ENCODE measurements at places on chromosomes 6 and 20. TPM values are rescaled to one million over a fixed set of nuclear protein-coding genes. Genes with fewer than 3 reads are reported as not detected.

The GJA1 gene
- total RNA-seq = 0.29 TPM

DNA sequence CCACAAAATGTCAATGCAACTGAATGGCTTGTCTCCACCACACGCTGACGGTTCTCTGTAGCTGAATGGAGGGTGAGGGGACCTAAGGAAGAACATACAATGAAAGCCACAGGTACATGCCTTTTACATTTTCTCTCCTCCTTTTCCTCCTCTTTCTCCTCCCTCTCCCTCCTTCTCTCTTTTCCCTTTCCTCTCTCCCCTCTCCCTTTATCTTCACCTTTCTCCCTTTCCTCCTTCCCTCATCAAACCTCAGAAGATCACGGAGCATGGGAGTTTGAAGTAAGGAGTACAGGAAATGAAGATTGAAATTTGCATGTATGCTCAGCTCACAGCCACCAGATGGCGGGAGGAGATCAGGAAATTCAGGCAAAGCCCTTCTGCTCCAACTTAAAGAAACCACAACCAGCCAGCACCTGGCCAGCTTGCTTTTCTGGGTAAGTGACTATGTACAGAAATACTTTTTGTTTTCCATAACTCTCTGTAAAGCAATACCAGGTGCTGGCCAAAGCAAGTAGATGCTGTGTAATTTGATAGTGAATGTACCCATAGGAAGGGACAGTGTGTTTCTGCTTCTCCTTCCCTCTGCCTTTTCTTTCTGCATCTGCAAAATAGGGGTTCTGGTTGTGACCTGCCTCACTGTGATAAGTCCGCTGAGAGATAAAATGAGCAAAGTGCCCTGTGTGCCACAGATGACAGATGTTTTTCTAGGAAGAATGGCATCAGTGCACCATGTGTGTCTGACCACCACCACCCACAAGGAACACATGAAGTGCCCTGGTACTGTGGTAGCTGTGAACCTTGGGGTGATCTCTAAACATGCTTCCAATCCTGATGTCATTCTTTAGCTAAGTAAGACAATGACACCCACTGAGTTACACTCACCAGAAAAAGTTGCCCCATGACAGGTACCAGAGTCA is 18.6 kb upstream of the FOXO3 start:
- DNase-seq = peak; percentile 83

GRCh38 chr6:137664183-137664582 is 170.0 kb upstream of the OLIG3 start:
- no peak for DNase-seq

The FOXS1 gene
- not detected for total RNA-seq

The CFB gene
- 1.7 TPM for total RNA-seq

GRCh38 chr6:26555505-26556262 is 17.5 kb downstream of the HMGN4 start:
- no peak for DNase-seq

- no peak for DNase-seq
These were observed 17.8 kb upstream of the TMEM14A start for GRCh38 chr6:52653151-52653550.

DNA sequence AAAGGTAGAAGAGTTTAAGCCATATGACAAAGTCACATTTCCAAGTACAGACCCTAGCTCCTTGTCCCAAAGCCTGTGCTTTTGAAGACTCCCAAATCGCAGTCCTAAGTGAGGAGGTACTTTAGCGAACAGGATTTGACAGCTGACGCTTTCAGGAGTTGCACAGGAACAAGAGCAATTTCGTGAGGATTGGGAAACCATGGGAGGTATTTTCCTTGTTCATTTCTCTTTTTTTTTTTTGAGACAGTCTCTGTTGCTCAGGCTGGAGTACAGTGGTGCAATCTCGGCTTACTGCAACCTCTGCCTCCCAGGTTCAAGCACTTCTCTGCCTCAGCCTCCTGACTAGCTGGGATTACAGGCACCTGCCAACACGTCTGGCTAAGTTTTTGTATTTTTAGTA is 150.6 kb downstream of the MTHFD1L start:
- DNase-seq = no peak

GRCh38 chr6:10809098-10809497 is 29.2 kb downstream of the MAK start:
- DNase-seq = no peak
